T-helper 9 cell (primary cell): ENCODE measurements at places on chromosomes 7 and 10.
A peak's percentile ranks its signal among the peaks of the same experiment; 100 is the strongest.

DNA sequence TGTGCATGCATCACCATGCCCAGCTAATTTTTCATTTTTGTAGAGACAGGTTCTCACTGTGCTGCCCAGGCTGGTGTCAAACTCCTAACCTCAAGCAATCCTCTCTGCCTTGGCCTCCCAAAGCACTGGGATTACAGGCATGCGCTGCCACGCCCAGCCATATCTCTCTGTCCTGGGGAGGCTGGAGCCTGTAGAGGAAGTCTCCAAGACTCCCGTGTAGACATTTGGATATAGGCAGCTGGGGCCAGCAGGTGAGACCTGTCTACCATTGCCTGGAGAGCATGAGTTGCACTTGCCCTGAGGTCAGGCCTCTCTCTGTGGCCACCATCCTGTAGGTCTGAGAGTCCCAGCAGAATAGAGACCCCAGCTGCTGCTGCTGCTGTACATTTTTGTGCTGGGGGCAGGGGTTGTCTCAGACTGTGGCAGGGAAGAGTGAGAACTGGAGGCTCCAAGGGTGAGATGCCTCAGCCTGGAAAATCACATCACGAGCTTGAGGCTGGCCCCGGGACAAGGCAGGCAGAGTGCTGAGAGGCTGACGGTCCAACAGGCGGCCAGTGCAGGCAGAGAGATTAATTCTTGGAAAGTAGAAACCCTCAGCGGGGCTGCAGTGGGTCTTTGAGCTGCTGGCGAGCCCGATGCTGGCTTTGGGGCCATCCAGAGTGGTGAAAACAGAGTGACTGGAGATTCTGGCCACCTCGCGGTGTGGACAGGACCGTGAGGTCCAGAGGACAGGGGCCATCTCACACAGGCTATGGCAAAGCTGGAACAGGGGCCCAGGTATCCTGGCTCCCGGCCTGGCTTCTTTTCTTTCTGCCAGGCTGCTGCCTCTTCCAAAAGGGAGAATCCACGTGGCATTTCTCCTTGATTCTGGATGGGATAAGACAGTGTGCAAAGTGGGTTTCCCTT lies 60.9 kb downstream of the TMEM270 start:
- DNase-seq: no peak

- no peak for DNase-seq
Observed at GRCh38 chr10:112952282-112953173, 2.5 kb downstream of the TCF7L2 start.

GRCh38 chr7:131145026-131145425 lies 182.7 kb upstream of the MKLN1 start:
- DNase-seq: no peak

DNA sequence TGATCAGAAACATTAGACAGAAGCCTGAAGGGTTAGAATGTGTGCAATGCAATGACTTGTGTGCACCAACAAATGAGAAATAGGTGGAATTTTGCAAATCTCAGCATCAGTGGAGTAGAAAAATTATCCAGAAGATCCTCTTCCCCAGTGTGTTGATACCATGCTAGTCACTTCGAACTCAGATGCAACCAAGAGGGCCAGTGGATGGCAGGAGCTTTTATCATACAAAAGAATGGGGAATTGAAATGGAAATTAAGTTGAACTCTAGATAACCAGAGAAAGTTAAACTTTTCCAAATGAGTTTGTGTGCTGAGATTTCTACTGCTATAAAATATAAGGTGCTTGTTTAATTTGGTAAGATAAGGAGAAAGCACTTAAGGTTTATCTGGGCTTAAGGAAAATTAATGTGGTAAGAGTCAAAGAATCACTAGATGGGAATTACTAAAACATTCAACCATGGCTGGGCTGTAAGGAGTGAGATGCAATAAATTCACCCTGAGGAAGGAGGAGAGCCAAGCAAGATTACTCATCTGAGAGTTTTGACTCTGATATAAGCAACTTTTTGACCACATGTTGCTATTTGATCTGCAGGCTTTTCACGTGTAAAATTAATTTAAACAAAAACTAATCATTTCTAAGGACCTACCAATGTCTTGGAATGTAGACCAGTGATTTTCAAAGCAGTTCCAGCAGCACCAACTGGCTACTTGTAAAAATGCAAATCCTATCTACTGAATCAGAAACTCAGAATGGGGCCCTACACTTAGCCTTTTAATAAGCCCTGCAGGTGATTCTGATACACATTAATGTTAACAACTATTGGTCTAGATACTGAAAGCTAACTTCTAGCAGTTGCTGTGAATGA lies 113.2 kb downstream of the CDC14C start:
- DNase-seq: no peak

GRCh38 chr7:26307791-26308190 lies 16.1 kb downstream of the SNX10 start:
- DNase-seq: no peak

- DNase-seq: no peak
Observed at GRCh38 chr10:49277973-49278372, 21.0 kb upstream of the C10orf71 start.

GRCh38 chr10:90890347-90890746 lies 18.6 kb downstream of the RPP30 start:
- no peak for DNase-seq

- no peak for DNase-seq
Observed at GRCh38 chr10:133185421-133185820, 25.4 kb downstream of the KNDC1 start.

- DNase-seq: no peak
Observed at GRCh38 chr10:98296524-98296923, 28.5 kb upstream of the LOXL4 start.

- DNase-seq: no peak
Observed at GRCh38 chr7:134957005-134957404, 29.3 kb upstream of the AGBL3 start.

- DNase-seq: no peak
Observed at GRCh38 chr10:73838008-73838567, 26.7 kb upstream of the NDST2 start.

GRCh38 chr7:1540776-1541271 lies 10.3 kb downstream of the MAFK start:
- DNase-seq: no peak

DNA sequence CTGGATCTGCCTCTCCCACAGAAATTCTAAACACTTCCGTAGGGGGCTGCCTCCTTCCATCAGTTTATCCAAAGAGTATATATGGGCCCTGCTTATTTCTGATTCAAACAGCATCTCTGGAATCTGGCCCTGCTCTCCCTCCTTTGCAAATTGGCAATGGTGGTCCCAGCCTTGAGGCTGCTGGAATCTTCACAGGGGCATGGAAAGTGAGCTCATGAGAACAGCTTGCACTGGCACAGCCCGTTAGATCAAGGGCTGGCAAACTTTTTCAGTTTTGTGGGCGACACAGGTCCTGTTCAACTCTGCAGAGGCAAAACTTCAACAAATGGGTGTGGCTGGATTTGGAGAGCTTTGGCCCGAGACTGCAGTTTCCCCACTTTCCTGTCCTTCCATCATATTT lies 526.9 kb downstream of the KCNMA1 start:
- DNase-seq: no peak

DNA sequence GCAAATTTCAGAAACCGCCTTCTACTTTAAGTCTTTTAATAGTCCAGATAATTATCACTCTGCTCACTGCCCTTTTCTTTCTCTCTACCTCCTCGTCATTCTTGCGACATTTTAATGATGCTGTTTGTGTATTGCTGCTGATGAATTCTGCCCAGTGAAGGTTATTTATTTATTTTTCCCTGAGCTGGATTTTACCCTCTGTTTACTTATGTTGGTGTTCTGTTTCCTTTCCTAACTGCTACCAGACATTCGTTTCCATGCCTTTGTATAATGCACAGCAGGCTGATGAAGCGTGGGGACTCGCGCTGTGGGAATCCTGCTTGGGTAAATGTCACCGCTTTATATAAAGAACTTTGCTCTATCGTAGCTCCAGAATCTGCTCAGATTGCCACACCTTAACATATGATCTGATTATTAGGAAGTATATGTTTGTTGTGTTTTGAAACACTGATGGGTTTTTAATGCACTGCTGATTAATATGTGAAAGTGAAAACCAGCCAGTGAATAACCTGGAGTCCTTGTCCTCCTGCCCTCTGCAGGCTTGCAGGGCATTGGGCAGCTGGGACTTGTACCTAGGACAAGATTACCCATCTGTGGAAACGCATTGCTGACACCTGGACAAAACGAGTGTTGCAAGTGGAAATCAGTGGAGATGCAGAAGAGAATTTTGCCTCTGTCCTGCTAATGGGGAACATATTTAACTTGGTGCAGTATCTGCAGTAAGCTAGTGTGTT lies 291.5 kb downstream of the SDK1 start:
- no peak for DNase-seq

GRCh38 chr7:109179601-109180000 lies 609.9 kb downstream of the DNAJB9 start:
- DNase-seq: no peak

GRCh38 chr7:37729181-37729580 lies 45.6 kb downstream of the GPR141 start:
- no peak for DNase-seq

DNA sequence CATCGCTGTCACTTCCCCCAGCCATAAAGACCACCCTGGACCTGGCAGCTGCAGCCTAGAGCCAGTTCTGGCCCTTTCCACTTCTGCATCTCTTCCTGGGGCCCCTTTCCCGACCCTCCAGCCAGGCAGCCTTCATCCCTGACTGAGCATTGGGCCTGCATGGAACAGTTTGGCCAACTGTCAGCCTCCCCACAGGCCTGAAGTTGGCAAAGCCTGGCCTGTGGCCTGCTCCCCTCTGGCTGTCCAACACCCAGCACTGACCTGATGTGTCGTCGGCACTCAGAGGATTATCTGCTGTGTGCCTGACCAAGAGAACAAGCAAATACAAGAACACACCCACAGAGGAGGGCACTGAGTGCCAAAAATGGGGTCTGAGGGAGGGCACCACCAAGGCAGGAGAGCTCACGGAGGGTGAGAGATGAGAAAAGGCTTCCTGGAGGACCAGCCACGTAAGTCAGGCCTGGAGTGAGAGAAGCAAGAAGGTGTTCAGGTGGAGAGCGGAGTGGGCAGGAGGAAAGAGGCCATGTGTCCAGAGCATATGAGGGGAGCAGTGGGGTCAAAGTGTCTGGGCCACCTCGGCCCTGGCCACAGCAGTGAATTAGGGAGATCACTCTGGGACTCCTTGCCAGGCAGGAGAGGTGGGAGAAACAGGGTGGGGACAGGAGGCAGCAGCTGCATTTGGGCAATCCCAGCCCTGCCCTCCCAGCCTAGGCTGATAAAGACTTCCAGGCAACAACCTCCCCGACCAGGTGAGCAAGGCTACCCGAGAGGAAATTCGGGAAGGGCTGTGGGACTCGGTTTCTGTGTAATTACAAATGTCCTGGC lies 4.5 kb downstream of the GPRIN2 start:
- DNase-seq: no peak

GRCh38 chr7:128848289-128849155 lies 14.1 kb upstream of the ATP6V1F start:
- no peak for DNase-seq

DNA sequence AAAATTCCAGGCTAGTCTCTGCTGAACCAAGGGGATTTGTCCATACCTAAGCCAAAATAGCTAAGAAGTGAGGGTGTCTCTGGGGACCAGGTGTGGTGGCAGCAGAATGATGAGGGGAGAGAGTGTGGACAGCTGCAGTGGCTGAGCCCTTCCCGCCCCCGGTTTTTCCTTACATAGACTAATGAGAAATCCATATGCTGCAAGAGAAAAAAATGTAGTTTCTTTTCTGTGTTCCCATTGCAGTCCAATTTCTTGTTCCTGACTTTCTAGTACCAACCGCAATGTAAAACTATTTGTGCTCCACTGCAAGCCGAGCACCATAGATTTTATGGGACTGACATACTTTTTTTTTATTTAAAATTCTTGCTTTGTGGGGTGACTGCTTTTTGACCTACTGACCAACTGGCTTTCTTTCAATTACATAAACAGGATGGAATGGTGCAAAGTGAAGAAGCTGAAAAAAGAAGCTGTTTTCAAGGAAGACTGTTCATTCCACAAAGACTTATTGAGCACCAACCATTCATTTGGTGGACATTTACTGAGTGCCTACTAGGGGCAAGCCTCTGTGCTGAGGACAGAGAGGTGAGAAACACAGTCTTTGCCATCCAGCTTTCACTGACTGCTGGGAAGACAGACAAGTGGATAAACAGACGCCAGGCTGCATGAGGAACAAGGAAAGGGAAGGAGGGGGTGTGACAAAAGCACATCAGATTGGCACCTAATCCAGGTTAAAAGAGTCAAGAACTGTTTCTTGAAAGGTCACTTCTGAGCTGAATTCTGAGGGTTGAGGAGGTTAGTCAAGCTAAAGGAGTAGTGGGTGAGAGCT lies 9.8 kb downstream of the CEP41 start:
- no peak for DNase-seq

GRCh38 chr10:103637927-103638557 lies 144.5 kb downstream of the NEURL1 start:
- no peak for DNase-seq

DNA sequence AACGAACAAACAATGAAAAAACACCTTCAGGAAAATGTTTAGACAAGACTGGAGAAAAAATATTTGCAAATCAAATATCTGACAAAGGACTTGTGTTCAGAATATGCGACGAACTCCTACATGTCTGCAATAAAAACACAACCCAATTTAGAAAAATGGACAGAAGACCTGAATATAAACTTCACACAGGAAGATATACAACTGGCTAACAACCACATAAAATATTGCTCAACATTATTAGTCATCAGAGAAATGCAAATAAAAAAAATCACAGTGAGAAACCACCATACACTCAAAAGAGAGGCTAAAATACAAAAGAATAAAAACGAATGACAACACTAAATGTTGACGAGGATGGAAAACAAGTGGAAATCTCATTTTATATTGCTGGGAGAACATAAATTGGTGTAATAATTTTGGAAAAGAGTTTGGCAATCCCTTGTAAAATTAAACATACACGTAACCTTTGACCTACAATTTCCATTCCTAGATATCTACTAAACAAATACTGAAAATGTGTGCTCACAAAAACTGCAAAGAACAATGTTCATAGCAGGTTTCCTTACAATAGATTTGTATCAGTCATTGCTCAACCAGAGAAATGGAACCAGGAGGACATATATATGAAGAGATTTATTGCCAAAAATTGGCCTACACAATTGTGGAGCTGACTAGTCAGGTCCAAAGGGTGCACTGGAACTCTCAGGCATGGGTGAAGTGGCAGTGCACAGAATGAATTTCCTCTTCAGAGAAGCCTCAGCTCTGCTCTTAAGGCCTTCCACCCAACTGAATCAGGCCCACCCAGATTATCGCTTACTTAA lies 82.9 kb upstream of the OGDHL start:
- DNase-seq: no peak

GRCh38 chr7:12570534-12571461 lies at the start of gene SCIN:
Gene SCIN (plus strand): TSS chr7:12570720. CDS start chr7:12570787, 67 bp downstream.
- DNase-seq: peak; percentile 2

GRCh38 chr7:42208572-42208971 lies 28.4 kb downstream of the GLI3 start:
- no peak for DNase-seq

- no peak for DNase-seq
Observed at GRCh38 chr7:142100634-142101033, 10.9 kb upstream of the MGAM2 start.

- DNase-seq: no peak
Observed at GRCh38 chr10:21464134-21464533, 61.3 kb downstream of the SKIDA1 start.
